ENCODE measurements at places on chromosomes 13 and 19. TPM values are rescaled to one million over a fixed set of nuclear protein-coding genes. Genes with fewer than 3 reads are reported as not detected.

The RGS9BP gene
- 0.54 TPM for total RNA-seq

The NOVA2 gene
- not detected for total RNA-seq

The YJU2 gene
- total RNA-seq, result 18.8 TPM

The SLC6A16 gene
- total RNA-seq, result under 0.01 TPM

The CASP14 gene
- not detected for total RNA-seq

The EBI3 gene
- total RNA-seq, result 0.79 TPM

The IGFL1 gene
- not detected for total RNA-seq
